Umbilical cord (tissue), 2 donors: ENCODE measurements at places on chromosomes 1 and 21. TPM values are rescaled to one million over a fixed set of nuclear protein-coding genes. Genes with fewer than 3 reads are reported as not detected.
A peak's percentile ranks its signal among the peaks of the same experiment; 100 is the strongest.

GRCh38 chr1:156721535-156721934 is 6.7 kb upstream of the METTL25B start:
- DNase-seq = no peak

- no peak for DNase-seq
Measured at GRCh38 chr1:72634946-72635345, 352.6 kb upstream of the NEGR1 start.

DNA sequence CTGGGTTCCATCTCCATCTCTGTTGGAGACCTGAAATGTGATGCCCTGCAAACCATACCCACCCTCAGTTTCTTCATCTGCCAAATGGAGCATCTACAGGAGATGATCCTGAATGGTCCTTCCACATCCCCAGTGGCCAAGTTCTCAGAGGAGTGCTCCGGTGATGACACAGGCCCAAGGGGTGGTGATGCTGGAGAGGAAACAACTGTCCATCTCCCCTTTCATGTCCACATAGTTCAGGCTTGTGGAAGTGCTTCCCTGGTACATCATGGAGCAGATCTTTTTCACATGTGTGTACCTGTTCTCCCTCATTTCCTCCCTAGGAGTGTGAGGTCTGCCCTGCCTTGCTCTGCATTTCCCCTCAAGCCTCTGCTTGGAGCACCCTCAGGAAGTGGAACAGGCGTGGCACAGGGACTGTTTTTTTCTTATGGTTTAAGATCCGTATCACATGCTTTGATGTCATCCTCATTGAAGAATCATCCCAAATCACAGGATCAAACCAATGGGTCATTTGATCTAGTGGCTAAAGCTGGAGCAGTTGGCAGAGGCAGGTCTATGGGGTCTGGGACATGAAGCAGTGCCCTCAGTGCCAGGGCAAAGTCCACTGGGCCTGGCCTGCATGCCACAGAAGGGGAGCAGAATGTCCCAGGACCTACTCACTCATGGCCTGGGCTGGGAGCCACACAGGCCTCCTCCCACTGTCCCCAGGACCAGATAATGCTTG is 8.2 kb upstream of the TRIM63 start:
- DNase-seq = no peak

DNA sequence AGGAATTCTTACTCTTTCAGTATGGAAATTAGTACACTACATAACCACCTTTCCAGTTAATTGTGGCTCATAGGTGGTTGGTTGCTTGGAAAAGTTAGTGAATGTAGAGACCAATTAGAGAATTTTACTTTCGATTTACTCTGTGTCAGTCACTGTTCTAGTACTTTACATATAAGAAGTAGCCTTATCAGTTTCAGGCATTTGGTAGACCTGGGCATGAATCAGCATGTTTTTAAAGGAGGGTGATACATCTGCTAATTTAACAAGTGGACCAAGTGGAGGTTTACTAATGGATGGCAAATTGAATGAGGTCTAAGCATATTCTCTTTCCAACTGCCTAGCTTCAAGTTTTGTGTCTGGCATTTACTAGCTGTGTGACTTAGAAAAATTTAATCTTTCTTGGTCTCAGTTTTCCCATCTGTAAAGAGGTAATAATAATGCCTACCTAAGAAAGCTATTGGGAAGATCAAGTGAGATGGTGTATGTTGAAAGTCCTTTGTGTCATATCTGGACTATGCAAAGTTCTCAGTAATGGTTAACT is 1158.6 kb downstream of the PLA2G4A start:
- no peak for DNase-seq

Gene DNALI1
- 2.9 TPM for total RNA-seq

GRCh38 chr1:35932941-35933340 is 2.0 kb downstream of the AGO3 start:
- no peak for DNase-seq

DNA sequence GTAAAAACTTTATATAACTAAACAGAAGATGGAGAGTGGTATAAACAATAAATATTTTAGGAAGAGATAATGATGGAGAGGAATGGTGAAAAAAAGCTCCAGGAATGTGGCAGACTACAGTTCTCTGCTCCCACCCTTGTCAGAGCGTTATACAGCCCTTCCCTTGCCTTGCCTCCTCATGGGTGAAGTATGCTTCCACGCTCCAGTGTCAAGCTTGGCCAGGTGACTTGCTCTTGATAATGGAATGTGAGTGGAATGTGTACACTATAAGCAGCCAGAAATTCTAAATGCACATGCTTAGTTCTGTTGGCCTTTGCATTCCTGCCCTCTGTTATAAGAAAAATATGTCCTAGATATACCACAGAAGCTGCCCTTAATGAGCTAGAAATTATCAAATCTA is 24.7 kb upstream of the POGK start:
- peak; percentile 9 for DNase-seq

- DNase-seq = peak; percentile 26
Measured at GRCh38 chr1:56453417-56454078, 125.8 kb downstream of the PLPP3 start.

GRCh38 chr1:162919034-162919433 is 58.1 kb upstream of the CCDC190 start:
- DNase-seq = peak; percentile 32

Gene GNAT2
- not detected for total RNA-seq

Gene AMY1C
- total RNA-seq = not detected

- DNase-seq = peak; percentile 80
Measured at GRCh38 chr1:27560268-27561123, 43.4 kb downstream of the AHDC1 start.

- no peak for DNase-seq
Measured at GRCh38 chr1:60133848-60134247, 60.3 kb upstream of the C1orf87 start.

GRCh38 chr21:41612674-41613532 is 104.9 kb upstream of the TMPRSS2 start:
- DNase-seq = peak; percentile 96

- no peak for DNase-seq
Measured at GRCh38 chr21:41064951-41065350, 103.0 kb upstream of the BACE2 start.

Gene RNU1-4
- under 0.01 TPM for total RNA-seq
